Stimulated activated CD4-positive, alpha-beta T cell treated with anti-CD3 and anti-CD28 coated beads, Interleukin-1b, Interleukin-23, amount 100 ng/mL, for 24 hours (primary cell): ENCODE measurements at places on chromosomes 2 and 18.

- DNase-seq, result no peak
Observed at GRCh38 chr18:30696201-30696600, 346.3 kb downstream of the DSC3 start.

GRCh38 chr2:103789381-103790095, 1027.7 kb downstream of the TMEM182 start:
- DNase-seq, result no peak

GRCh38 chr2:145292166-145292565, 772.2 kb upstream of the ZEB2 start:
- no peak for DNase-seq

GRCh38 chr2:231525248-231526163, 4.7 kb downstream of the NMUR1 start:
- no peak for DNase-seq

DNA sequence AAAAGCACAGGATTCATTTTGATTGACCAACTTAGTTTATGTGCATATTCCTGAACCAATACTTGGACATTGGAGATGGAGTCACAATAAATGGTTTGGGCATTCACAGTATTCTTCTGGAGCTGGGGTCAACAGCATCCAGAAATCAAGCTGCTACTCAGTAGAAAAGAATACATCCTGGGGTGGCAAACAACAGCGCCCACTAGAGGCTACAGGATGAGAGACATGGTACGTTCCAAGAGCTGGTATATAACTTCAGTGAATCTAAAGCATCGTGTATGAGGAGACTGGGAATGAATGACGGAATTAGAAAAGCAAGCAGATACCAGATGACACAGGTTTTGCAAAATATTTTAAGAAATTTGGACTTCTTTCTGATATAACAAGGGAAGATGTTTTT, 142.9 kb upstream of the FIGN start:
- no peak for DNase-seq

- no peak for DNase-seq
Observed at GRCh38 chr2:28397043-28397381, 4.4 kb downstream of the FOSL2 start.

DNA sequence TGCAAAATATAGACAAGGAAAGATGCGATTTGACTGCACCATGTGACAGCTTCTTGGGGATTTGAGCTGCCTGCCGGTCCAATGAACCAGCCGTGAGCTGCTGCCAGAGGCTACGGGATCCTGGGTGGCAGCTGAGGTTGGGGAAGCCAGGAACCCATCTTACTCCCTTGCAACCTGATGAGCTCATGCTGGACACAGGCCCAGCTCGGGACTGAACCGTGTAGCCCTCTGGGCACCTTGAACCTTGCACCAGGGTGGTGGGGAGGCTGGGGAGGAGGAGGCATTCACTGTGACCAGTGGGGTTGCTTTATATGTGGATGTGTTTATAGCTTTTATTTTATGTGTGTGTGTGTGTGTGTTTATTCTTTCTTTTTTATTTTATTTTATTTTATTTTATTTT, 9.1 kb downstream of the ALPI start:
- no peak for DNase-seq

GRCh38 chr18:62486290-62486964, 36.4 kb upstream of the ZCCHC2 start:
- DNase-seq, result no peak

GRCh38 chr2:168694866-168695265, 107.6 kb upstream of the NOSTRIN start:
- no peak for DNase-seq

DNA sequence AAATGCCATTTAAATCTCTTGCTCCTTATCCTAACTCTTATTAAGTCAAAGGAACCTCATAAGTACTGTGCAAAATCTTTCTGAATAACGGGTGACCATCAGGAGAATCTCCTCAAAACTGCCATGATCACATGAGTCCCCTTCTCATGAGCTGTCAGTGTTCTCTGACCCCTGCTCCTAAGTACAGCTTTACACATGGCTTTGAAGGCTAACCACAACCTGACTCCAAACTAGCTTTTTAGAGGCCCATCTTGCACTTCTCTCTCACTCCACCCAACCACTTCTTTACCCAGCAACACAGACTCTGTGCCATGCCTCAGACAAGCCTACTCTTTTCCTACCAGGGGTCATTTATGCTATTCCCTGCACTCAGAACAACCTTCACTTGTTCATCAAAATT, 253.8 kb downstream of the GPD2 start:
- DNase-seq, result no peak

- no peak for DNase-seq
Observed at GRCh38 chr18:26619350-26619749, 71.0 kb upstream of the KCTD1 start.

DNA sequence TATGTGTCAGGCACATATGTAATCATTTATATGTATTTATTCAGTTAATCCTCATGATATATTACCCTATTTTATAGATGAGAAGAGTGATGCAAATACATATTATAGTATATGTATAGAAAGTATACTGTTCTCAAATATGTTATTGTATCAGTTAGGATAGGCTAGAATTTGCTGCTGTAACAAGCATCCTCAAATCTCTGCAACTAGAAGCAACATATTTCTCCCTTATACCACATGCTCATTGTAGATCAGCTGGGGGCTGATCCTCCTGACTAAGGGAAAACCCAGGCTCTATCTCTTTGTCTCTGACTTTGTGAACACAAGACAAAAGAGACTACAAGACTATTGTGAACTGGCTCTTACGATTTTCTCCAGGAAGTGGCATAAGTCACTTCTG, 24.8 kb upstream of the HS6ST1 start:
- no peak for DNase-seq

- DNase-seq, result no peak
Observed at GRCh38 chr2:220847006-220847405, 725.1 kb downstream of the EPHA4 start.

DNA sequence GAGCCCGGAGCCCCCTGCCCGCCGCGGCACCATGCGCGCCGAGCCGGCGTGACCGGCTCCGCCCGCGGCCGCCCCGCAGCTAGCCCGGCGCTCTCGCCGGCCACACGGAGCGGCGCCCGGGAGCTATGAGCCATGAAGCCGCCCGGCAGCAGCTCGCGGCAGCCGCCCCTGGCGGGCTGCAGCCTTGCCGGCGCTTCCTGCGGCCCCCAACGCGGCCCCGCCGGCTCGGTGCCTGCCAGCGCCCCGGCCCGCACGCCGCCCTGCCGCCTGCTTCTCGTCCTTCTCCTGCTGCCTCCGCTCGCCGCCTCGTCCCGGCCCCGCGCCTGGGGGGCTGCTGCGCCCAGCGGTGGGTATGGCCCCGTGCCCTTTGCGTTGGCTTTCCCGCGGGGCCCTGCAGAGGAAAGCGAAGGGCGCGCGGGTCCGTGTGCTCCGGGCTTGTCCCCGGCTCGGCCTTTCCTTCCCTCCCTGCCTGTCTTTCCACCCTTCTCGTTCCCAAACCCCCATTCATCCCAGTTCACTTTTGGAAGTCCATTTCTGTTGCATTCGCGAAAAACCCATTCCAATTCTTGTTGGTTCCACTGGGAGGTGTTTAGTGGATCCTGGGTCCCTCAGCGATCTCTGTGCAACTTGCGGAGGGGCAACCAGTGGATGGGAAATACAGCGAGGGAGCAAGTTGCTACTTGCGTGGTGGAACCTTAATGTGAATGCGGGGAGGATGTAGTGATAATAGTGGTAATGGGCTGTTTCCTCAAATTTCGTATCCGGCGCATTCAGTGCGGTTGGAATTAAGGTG, 599 bp downstream of the ADAM23 start:
- DNase-seq, result no peak

- DNase-seq, result no peak
Observed at GRCh38 chr2:12694990-12695774, 21.6 kb upstream of the TRIB2 start.

- DNase-seq, result no peak
Observed at GRCh38 chr2:217289177-217289906, 429.5 kb upstream of the TNP1 start.

- no peak for DNase-seq
Observed at GRCh38 chr2:154459286-154459685, 239.2 kb upstream of the KCNJ3 start.

DNA sequence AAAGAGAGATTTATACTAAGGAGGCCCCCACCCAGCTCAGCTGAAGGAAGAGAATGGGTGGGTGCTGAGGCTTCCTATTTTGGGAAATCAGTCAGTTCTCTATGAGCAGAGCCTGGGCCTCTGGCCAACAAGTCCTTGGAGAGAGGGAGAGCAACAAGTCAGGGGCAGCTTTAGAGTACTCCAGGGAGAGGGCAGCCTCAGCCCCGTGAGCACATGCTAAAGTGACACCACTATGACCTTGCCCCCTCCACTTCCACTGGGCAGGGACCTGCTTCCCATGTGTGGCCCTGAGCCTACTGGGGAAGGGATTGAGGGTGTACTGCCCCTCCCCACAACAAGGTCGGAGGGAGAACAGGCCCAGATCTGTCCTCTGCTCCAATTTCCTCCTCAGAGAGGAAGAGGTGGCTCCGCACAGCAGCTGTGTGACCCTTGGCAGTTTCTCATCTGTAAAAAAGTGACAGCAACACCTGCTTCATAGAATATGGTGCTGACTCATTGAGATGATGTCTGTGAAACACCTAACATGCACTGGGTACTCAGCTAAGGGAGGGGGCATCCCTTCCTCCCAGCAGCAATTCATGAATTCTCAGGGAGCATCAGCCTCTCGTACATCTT, 72.9 kb downstream of the CLHC1 start:
- no peak for DNase-seq

GRCh38 chr2:25323610-25324189, 18.0 kb downstream of the DNMT3A start:
- no peak for DNase-seq

DNA sequence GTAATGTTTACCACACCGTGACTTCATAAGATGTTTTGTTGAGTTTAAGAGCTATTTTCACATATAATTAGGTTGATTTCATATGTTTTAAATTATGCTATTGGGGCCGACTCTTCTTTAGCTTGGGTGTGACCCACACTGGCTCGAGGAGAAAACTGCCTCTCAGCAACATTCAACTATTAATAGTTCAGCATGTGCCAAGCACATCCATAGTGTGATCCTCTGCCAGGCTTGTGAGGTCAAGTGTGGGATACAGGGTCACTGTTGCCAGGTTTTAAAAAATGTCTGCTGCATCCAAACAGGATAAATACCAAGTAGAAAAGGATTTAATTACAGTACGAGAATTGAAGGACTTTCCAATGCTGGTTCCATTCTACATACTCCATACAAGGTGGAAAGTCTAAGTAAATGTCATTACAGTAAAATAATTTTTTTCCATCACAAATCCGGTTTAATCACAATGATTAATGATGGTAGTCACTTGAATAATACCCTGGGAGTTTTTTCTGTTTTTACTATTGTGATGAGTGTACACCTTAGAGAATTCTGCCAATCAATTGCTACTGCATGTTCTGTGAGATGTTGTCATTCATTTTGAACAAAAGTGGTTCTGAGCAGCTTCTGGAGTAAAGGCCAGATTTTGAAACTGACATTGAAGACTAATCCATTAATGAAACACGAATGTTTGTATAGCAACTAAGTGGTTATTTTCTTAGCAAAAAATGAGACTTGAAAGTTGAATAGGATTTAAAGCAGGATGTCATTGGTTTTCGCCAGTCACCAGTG, 84.5 kb downstream of the ABI2 start:
- no peak for DNase-seq

GRCh38 chr2:39378968-39379367, 58.1 kb downstream of the MAP4K3 start:
- DNase-seq, result no peak

- no peak for DNase-seq
Observed at GRCh38 chr2:128280158-128280871, 38.4 kb downstream of the HS6ST1 start.

- DNase-seq, result no peak
Observed at GRCh38 chr2:240960971-240961876, 37.2 kb upstream of the SNED1 start.

DNA sequence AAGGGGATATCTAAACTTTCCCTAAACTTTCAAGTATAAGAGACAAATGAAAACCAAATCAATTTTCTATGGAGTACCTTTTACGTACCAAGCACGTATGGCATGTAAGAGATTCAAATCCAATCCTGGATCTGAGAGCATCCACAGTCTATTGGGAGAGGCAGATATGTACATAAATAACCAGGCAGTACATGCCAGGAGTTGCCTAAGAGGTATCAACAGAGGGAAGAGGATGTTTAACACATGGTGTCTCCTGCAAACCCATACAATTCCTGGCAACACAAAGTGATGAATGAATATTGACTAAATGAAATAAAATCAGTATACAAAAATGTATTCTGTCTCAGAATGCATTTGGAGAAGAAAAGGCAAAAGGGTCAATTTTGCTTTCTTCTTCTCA, 116.6 kb downstream of the PIGN start:
- DNase-seq, result no peak

GRCh38 chr18:75088021-75088506, 120.9 kb downstream of the PTGR3 start:
- no peak for DNase-seq

- DNase-seq, result no peak
Observed at GRCh38 chr2:38284971-38285370, 92.1 kb downstream of the ATL2 start.

GRCh38 chr2:165414187-165414586, 55.3 kb upstream of the CSRNP3 start:
- no peak for DNase-seq

DNA sequence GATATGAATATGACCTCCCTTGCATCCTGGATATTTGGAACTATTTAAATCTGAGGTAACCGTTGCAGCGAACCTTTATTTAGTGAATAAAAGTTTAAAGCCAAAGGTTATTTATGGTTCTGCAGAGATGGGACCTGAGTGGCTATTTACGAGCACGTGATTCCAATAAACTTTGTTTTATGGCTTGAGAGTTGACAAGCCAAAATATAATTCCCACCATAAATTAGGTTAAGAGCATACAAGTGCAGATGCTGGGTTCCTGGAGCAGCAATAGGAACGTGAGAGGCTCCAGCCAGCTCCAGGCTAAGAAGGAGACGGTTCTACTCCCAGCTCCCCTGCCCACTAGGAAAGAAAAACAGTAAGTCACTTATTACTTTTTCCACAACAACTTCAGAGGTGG, 5.2 kb upstream of the HOXD4 start:
- DNase-seq, result no peak

DNA sequence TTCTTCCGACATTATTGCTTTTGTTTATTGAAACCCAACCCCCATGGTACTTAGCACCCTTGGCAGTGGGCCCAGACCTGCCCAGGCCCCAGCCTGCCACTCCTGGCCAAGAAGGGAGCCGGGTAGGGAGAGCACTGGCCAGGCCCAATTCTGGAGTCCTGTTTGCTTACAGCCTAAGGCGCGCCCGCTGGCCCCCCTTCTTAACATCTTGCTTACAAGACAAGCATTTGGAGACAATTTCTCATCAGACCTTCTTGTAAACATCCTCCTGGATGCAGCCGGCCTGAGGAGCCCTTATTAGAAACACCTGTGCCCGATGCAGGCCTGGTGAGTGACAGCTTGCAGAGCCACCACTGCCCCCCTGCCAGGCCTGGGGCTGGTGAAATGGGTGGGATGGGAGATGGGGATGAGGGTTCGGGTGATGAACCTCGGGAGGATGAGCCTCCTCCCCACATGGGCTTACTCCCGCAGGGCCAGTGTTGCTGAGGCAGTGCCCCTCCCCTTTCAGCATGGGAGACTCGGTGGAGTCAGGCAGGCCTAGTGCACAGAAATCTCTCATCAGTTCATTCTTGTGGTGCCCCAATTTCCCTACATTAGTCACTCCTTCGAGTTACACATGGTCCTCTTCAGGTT, 217.5 kb downstream of the CYP26B1 start:
- DNase-seq, result no peak

- DNase-seq, result no peak
Observed at GRCh38 chr18:22210311-22210754, 40.9 kb downstream of the GATA6 start.
